Colonic mucosa (tissue), 4 donors: ENCODE measurements at places on chromosomes 5 and 9. TPM values are rescaled to one million over a fixed set of nuclear protein-coding genes. Genes with fewer than 3 reads are reported as not detected.

GADD45G gene
- 8.1 TPM for total RNA-seq

GRIA1 gene
- not detected for total RNA-seq

SH3PXD2B gene
- 12.2 TPM for total RNA-seq

ZDHHC11B gene
- total RNA-seq: 1.4 TPM

DNA sequence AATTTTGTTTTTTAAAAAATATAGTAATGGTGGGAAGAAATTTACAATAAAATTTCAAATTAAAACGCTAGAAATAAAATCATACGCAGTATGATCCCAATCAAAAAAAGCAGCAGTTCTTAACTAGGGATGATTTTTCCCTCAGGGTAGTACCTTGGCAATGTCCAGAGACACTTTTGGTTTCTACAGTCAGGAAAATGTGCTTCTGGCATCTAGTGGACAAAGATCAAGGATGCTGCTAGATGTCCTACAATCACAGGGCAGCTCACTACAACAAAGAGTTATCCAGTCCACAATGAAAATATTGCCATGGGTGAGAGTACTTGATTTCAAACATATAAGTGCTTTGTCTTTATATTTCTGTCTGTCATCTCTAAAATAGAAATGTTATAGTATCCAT is 400.2 kb upstream of the SGCD start:
- DNase-seq: no peak

GRCh38 chr9:135163023-135163780 is 75.7 kb downstream of the OLFM1 start:
- no peak for DNase-seq

GRCh38 chr9:134655101-134655500 is 13.5 kb downstream of the COL5A1 start:
- DNase-seq: no peak

GRCh38 chr5:33743099-33743498 is 148.7 kb downstream of the ADAMTS12 start:
- no peak for DNase-seq

DNA sequence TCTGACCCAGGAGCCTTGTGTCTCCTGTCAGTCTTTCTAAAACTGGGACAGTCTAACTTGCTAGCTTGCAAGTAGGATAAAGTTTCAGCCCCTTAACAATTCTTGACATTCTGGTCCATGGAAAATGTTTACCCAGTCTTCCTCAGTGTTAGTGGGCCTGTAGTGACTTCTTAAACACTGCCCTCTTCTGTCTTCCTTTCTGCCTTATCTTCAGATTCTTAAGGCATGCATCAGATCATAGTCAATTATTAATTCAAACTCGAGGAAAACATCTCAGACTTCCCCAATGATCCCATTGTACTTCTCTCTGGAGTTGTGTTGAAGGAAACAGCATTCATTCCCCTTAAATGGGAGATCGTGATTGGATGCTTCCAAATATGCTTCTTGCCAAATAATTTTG is 1199.8 kb downstream of the DTWD2 start:
- no peak for DNase-seq

DNA sequence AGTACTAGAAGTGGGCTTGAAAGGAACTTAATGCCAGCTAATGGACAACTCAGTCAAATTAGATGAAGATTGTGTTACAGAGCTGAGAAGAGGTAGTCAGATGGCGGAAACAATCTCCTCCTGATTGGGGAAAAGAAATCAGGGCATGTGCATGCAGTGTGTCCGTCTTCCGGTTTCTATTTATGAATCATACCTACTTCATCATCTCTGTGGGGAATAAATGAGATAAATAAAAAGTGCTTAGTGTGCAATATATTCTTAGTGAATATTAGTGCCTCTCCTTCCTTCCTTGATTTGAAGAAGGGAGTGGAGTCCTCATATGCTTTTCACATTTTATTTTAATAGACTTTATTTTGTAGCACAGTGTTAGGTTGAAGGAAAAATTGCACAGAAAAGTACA is 108.7 kb upstream of the NFIL3 start:
- DNase-seq: no peak
